ENCODE measurements at places on chromosomes 2 and 18.

GRCh38 chr18:77133051-77133834, 660 bp upstream of the MBP start:
- DNase-seq, result no peak

- DNase-seq, result peak; percentile 77
These were observed 2.4 kb downstream of the OSR1 start for GRCh38 chr2:19355931-19356544.

DNA sequence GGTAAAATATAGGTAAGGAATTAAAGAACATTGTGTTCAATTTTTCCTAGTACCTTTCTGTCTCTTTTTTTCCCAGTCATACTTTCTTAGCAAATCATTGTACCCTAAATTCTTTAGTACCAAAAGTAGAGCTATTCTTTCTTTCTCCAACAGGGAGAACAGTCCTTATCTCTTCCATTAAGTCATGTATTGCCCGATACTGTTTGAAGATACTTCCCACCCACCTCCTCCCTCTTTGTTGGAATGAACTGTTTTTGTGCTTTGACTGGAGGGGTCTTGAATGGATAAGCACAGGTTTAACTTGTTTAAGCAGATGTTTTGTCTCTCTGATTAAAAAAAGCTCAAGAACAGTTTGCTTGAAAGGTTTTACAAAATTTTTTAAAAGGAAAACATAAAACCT, 41.3 kb downstream of the RAB10 start:
- no peak for DNase-seq

DNA sequence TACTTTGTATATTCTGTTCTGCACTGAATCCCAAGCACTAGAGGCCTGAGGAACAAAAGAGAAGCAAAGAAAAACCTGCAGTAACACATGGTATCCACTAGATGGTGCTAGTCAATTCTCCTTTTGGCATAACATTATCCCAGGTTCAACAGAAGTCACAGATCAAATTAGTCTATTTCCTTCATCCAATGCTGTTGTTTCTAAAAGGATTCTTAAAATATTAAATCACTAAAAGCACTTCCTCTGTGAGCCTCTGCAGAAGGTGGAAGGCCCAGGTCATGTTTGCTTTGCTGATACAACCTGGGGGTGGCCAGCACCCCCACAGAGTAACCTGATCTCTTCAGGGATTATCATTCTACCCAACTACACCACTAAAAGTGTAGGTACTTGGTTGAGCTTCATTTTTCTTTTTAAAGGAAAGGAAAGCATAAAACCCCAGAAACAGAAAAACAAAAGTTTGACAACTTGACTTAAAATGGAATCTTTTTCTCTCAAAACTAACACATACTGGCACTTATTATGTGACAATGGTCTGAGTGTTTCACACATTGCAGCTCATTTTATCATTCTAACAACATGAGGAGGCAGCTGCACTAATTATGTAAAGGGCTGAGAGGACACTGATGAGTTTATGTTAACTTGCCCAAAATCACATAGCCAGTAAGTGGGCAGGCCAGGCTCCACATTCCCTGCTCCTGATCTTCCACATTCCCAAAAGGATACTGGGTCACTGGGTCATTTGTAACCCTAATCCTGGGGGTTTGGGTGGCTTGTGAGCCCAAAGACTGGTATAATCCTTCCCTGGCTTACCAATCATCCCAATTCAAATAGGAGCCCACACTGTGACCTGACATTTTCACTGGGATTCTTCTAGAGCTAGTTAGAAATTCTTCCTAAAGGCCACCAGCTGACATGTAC, 66.8 kb upstream of the DNER start:
- DNase-seq, result no peak

- DNase-seq, result no peak
These were observed 32.7 kb downstream of the ARHGAP25 start for GRCh38 chr2:68767031-68767961.

DNA sequence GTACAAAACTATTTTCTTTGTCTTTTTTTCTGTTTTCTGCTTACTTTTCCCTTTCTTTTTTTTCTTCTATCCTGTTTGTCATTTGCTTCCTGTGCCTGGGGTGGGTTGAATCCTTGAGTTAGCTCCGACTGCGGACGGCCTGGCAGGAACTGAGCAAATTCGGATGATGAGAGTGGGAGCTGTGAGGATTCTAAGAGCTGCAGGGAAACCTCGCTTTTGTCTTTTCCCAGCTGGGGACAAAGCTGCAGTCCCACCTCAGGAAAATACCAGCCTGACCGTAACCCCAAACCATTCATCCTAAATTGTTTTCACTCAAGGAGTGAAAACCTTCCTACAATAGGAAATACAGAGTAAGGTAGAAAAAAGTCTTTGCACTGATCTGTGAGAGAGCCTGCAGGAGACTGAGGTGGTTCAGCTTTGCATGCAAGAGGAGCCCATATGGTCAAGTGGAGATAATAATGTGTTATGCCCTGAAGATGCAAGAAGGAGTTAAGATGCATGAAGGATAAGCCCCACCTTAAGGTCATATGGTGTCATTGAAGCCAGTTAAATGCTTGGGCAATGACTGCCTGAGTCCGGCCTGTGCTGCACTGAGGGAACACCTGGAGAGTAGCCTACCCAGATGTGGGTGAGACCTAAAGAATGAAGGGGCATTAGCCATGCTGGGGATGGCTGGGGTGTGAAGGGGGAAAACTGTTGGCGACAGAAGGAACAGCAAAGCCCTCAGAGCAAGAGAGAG, 31.7 kb upstream of the ARL4C start:
- DNase-seq, result no peak

DNA sequence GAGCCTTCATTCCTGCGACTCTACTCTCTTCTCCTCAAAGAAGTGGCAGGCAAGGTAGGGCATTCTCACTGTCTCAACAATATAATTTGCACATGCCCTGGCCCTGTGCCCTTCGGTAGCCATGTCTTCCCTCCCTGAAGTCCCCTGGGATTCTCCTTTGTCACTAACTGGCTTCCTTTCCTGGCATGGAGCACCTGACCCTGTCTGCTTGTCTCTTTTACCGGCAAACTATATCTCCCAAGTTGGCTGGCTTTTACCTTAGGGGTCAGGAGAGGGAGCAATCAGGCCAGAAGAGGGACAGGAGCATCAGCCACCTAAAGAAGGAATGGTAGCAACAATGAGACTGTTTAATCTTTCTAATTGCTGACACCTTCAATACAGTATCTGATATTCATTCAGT, 51.9 kb upstream of the RMDN2 start:
- DNase-seq, result no peak

GRCh38 chr2:219944866-219945265, 317.4 kb downstream of the SLC4A3 start:
- DNase-seq, result no peak

DNA sequence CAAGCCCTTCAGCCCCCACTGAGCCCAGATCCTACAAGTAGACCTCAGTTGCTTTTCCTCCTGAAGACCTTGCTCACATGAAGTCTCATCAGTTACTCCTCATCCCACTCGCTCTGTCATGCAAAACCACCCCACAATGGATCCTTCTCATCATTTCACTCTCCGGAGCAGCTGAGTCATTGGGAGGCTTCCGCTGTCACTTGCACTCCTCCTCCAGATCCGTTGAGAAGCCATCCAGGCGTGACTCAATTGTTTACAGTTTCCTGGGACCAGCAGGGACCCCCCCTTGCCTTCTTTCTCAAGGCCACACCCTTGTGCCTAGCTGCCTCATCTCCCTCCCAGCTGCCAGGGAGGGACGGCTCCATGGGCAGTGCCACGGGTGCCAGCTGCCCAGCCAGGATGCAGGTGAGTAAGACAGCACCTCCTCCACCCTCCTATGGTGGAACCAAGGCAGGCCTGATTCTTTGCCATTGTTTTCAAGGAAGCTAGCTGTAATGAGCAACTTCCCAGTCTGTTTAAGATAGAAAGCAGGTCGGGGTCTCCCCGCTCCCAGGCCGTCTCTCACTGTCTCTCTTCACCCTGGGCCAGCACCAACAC, 16.3 kb downstream of the GPR55 start:
- DNase-seq, result no peak

DNA sequence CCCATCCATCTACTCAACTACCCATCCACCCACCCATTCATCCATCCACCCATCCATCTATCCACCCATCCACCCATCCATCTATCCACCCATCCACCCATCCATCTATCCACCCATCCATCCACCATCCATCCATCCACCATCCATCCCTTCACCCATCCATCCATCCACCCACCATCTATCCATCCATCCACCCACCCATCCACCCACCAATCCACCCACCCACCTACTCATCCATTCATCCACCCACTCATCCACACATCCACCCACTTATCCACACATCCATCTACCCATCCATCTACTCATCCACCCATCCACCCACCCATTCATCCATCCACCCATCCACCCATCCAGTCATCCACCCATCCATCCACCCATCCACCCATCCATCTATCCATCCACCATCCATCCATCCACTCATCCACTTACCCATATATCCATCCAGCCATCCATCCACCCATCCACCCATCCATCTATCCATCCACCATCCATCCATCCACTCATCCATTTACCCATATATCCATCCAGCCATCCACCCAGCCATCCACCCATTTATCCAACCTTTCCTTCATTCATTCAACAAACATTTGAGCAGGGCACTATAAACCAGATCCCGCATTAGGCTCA, 2.1 kb upstream of the NGEF start:
- DNase-seq, result no peak

GRCh38 chr2:151637271-151637781, 97.0 kb downstream of the NEB start:
- no peak for DNase-seq

GRCh38 chr18:50061876-50062517, 132.9 kb downstream of the MYO5B start:
- DNase-seq, result peak; percentile 19

GRCh38 chr2:194105358-194105757, 1551.7 kb upstream of the SLC39A10 start:
- no peak for DNase-seq

DNA sequence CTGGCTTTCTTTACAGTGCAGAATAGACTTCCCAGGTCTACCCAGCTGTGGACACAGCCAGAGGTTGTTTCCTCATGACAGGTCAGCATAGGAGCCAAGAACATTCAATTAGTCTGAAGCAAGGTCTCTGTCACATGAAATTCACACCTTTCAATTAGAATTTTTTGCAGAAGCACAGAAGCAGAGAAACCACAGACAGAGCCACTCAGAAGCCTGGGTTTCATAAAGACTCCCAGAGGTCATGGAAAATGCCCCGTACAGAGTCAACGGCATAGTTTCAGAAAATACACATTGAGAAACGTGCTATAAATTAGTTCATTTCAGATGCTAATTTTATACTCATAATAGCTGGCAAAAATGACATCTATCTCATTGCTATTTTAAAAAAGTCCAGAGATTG, 87.0 kb upstream of the TMEM200C start:
- DNase-seq, result no peak

DNA sequence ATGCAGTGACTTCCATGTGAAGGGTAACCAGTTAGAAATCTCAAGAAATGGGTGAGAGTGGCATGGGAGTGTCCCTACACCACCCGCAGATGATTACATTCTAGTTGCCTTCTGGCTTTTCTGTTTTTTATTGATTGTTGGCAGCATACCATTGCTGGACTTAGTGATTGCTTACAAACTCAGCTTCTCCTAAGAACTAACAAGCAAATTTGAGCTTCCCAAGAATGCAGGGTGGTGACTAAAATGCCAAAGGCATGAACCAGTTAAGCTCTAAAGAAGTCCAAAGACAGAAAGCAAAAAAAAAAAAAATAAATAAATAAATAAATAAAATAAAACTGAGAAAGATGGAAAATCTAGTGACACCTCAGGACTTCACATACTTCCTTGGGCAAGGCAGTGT, 245.5 kb upstream of the PARD3B start:
- DNase-seq, result no peak

DNA sequence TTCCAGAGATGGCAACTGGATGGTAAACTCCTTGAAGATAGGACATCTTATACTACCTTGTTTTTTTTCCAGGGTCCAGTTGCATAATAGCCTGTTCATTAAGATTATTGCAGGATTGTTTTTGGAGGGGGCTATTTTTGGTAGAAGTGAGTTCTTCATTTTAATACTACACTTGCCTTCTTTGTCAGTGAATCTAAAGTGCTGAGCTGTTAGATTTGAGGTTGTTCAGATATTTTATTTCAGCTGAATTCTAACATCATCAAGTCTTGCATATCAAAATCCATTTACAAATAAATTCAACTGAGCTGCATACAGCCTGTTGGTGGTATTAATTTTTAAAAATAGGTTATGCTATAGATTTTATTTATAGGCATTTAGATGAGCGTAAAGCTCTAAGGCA, 72.1 kb downstream of the PLCL1 start:
- DNase-seq, result no peak

GRCh38 chr18:24003903-24004640, 10.5 kb upstream of the TTC39C start:
- DNase-seq, result no peak

DNA sequence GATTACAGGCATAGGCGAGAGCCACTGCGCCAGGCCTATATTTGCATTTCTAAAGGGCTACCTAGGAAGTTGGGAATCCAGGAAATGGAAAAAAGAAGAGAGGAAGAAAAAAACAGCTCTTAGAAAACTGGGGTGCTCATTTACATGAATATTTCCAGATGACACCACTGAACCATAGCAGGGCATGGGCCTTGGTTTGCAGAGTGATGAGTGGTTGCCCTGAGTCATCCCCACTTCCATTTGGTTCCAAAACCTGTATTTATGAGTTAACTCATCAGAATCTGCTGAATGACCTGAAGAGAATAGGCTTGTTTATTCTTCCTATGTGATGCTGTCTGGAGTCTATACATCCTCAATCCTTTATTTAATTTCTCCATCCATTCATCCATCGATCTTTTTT, 36.2 kb downstream of the EHD3 start:
- no peak for DNase-seq

- DNase-seq, result peak; percentile 59
These were observed 88.5 kb upstream of the SH3BP4 start for GRCh38 chr2:234863043-234863934.

DNA sequence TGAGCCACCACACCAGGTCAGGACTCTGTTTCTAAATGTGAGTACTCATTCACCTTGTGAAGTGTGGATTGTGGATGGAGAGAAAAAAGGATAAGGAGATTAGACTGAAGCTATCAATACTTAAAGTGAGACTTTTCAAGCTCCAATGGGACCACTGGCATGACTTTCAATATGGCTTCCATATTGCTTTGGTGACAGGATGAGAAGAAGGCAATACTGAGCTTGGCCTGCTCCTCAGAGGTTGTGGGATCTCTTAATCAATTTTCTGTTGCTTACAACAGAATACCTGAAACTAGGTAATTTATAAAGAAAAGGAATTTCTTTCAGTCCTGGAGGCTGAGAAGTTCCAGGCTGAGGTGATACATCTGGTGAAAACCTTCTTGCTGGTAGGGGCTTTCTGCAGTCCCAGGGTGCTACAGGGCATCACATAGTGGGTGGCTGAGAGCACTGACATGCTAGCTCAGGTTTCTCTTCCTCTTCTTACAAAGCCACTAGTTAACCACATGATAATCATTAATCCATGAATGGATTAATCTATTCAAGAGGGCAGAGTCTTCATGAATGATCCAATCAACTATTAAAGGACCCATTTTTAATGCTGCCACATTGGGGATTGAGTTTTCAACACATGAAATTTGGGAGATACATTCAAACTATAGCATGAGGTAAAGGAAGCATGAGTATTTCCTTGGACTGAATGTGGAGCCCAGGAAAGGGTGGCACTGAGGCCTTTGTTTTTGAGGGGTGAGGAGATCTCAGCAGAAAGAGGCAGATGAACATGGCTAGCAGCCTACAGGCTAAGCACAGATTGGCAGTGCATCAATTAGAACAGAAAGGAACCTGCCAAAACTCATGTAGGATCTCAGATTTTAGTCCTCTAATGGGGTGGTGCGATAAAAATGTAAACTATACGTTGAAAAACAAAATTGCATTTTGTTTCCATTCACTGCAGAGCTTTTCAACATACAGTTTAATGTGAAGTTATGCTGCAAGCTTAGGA, 274.5 kb downstream of the PIK3C3 start:
- DNase-seq, result no peak

- no peak for DNase-seq
These were observed 22.3 kb upstream of the ORC2 start for GRCh38 chr2:200985799-200986198.

Measured in lung (tissue), 17 donors.